ENCODE measurements at places on chromosomes 13 and 19. TPM values are rescaled to one million over a fixed set of nuclear protein-coding genes. Genes with fewer than 3 reads are reported as not detected.
A peak's percentile ranks its signal among the peaks of the same experiment; 100 is the strongest.

- H3K27ac ChIP-seq = peak overlapping the region; percentile 99
- peak overlapping the region; percentile 79 for H3K4me3 ChIP-seq
- DNase-seq = no peak
- peaks cover 30% of the 10 kb centered on the region for H3K36me3 ChIP-seq
- no peaks in the 10 kb centered on the region for H3K27me3 ChIP-seq
Measured at GRCh38 chr19:55406091-55406825, 1.3 kb downstream of the UBE2S start.

GRCh38 chr19:57675881-57676280 lies 5.9 kb upstream of the ZNF551 start:
- H3K27me3 ChIP-seq = no peaks in the 10 kb centered on the region
- H3K36me3 ChIP-seq = no peaks in the 10 kb centered on the region
- H3K27ac ChIP-seq = no peak overlapping the region
- H3K4me3 ChIP-seq = no peak overlapping the region
- no peaks in the 10 kb centered on the region for H3K4me1 ChIP-seq

GRCh38 chr19:14078411-14078810 lies 5.8 kb downstream of the MISP3 start:
- H3K4me1 ChIP-seq = peaks cover 36% of the 10 kb centered on the region
- no peak overlapping the region for H3K27ac ChIP-seq
- no peaks in the 10 kb centered on the region for H3K27me3 ChIP-seq
- no peak overlapping the region for H3K4me3 ChIP-seq
- no peaks in the 10 kb centered on the region for H3K36me3 ChIP-seq

DNA sequence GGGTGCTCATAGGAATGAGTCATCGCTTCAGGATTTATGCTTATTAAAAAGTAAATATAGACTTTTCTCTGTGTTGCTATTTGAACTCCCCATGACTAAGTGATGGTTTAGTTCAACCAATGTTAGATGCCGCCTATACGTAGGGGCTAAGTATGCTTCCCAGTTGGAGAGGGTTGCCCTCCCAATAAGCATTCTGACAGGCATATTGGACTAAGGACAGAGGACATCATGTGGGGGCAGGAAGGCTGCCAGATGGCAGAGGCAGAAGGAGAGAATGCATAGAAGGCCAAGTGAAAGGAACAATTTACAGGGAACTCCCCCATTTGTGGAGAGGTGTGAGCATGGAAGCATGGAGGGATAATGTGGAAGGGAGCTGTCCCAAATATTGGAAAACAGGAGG lies 318.4 kb upstream of the OBI1 start:
- H3K4me1 ChIP-seq = no peaks in the 10 kb centered on the region
- no peaks in the 10 kb centered on the region for H3K27me3 ChIP-seq
- no peak overlapping the region for H3K4me3 ChIP-seq
- H3K27ac ChIP-seq = no peak overlapping the region
- DNase-seq = no peak

Gene PRRG2
- 0.24 TPM for polyA plus RNA-seq

Gene WDR88
- polyA plus RNA-seq = 0.25 TPM

Measured in CD8-positive, alpha-beta memory T cell (primary cell).